ENCODE measurements at places on chromosomes 4 and X. TPM values are rescaled to one million over a fixed set of nuclear protein-coding genes. Genes with fewer than 3 reads are reported as not detected.

RAB33A gene
- total RNA-seq: 0.23 TPM

KLHL8 gene
- 10.9 TPM for total RNA-seq

CPZ gene
- 1.8 TPM for total RNA-seq

NXF2 gene
- not detected for total RNA-seq

CDKL5 gene
- total RNA-seq: 5.2 TPM

ADH1A gene
- total RNA-seq: 0.99 TPM

HHIP gene
- under 0.01 TPM for total RNA-seq

SHROOM3 gene
- total RNA-seq: 44.4 TPM

SHISA3 gene
- 21.0 TPM for total RNA-seq

ACE2 gene
- 5.0 TPM for total RNA-seq

GRCh38 chr4:33626221-33626620 lies 2618.1 kb downstream of the ARAP2 start:
- no peak for DNase-seq

DNA sequence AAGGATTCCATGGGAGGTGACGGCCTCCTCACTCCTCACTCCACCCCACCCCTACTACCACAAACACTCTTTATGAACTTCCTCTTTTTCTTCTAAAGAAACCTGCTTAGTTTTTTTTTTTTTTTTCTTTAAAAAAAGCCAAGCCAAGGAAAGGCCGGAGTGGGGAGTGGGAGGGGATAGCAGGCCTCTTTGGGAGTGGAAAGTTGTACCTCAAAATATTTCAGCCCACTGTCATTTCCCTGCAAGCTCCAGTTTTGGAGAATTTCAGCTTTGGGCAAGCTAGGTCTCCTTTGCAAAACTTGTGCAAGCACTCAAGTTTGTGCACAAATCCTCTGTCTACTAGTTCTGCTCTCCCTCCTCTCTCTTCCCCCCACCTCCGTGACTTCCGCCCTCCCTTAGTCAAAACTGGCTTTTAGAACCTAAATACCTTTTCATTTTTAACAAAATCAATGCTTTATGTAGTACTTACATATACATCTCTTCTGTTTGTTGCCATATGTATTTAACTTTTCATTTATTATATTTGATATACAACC lies 512 bp upstream of the ANTXR2 start:
- no peak for DNase-seq

DNA sequence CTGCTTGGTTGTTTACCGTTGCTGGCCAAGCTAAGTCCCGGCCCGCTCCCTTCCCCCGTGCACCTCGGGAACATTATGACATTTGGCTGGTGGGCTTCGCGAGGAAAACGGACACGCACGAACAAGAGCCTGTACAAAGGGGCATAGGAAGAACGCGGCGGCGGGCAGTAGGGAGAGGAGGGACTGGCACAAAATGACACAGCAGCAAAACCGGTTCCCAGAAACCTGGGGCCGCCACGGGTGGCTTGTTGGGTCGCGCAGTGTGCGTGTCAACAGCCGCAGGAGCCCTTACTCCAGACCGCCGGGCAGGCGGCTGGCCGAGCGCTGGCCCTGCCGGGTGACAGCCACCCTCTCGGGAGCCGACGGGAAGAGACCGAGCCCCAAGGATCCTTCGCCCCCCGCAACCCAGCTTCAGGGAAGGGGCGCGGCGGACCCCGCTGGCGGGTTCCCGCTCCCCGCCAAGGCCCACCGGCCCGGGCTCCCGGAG lies 1.6 kb upstream of the LIN54 start:
- no peak for DNase-seq

DNA sequence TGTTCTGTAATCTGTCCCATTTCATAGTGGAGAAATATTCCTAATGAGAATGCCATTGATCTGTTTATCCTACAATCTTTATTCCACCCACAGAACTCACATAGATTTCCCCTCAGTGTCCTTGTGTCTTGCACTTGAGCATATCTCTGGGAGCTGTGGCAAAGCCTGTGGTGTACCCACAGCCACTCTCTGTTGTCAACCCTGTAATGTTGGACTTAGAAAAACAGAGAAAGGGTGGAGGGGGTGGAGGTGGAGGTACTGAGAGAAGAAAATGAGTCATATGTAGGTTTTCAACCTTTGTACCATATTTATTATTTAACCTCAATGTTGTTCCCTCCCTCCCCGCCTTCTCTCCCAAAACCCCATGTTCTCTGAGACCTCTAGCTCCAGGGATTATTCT lies 46.9 kb upstream of the TLL1 start:
- DNase-seq: no peak

DNA sequence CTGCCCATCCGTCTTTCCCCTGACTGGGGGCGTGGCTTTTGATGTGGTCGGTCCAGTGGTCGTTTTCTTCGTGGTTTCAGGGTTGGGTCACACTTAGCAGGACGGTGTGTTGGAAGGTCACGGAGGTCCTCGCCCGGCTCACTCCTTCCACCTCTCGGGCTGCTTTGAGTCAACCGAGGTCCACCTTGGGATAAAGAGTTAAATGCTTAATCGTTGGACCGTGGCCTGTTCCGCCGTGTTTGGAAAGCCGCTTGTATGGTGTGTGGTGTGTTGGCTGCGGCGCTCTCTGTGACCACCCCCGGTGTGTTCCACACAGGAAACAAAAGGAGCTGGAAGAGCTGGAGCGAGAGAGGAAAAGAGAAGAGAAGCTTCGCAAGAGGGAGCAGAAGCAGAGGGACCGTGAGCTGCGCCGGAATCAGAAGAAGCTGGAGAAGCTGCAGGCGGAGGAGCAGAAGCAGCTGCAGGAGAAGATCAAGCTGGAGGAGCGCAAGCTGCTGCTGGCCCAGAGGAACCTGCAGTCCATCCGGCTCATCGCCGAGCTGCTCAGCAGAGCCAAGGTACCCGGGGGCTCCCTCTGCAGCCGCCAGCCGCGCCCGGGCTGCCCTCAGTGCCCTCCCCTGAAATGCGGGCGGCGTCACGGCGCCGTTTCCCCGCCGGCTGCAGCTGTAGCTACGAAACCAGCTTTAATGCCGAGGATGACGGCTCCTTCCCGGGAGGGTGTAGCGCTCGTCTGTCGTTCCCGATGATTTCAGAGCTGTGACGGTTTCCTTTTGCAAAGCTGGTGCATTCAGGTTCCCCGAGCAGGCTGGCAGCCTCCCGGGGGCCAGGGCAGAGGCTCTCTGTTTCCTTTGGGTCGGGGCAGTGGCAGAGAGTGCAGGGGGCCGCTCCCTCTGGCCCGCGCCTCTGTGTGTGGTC lies 7.7 kb downstream of the AKAP17A start:
- no peak for DNase-seq

DNA sequence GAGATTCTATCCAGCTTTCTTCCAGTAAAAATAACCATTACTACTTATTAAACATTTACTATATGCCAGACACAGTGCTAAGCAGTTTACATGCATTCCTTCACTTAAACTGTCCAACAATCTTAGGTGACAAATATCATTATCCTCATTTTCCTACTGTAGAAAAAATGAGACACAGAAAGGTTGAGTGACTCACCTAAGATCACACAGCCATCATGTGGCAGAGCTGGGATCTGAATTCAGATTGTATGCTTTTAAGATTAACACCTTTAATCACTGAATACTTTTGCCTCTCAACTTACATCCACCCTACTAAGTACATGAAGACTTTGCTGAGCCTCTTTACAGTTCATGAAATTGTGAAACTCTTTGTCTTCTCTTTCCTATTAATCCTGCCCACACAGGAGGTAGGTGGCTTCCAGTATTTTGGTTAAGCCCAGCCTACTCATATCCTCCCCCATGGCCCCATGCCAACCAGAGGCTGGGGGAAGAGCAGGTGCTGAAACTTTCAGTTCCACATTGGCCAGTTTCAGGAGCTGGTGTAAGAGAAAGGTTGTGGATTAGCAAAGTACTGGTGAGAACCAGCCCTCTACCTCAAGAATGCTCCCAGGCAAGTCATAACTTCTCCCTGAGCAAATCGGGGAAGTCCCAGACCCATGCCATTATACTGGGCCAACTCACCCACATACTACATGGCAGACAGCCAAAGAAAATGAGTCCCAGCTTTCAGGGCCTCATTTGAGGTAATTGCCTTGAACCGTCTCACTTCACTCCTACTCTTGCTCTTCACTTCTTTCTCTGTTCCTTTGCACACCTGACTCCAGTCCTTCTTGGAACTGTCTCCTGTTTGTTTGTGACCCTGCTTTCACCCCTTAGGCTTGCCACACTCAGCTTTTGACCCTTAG lies 211.1 kb downstream of the GUCY2F start:
- no peak for DNase-seq

- no peak for DNase-seq
Observed at GRCh38 chrX:138775517-138775916, 64.0 kb upstream of the FGF13 start.

- no peak for DNase-seq
Observed at GRCh38 chr4:147430111-147430510, 50.8 kb upstream of the EDNRA start.

- no peak for DNase-seq
Observed at GRCh38 chr4:86582410-86582809, 11.7 kb upstream of the PTPN13 start.

DNA sequence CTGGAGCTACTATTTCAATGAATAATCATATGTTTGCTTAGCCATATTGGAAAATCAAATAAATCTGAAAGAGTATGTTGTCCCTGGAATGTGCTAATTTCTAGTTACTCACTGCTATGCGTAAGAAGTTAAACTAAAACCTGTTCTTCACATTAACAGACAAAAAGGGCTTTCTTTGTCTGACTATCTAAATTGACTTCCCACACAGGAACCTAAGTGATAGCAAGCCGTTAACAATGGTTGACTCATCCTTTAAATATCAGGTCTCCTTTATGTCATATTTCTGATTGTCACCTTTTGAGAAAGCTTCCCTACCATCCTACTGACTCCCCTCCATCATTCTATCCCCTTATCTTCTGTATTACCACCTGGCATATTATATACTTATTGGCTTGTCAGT lies 81.4 kb downstream of the AMELX start:
- DNase-seq: no peak

- no peak for DNase-seq
Observed at GRCh38 chrX:77446908-77447652, at the start of gene FGF16. Gene FGF16, plus strand, starts transcription at chrX:77447389. Its CDS starts 286 bp downstream, at chrX:77447675.

- no peak for DNase-seq
Observed at GRCh38 chr4:42342459-42342858, 54.8 kb upstream of the SHISA3 start.

DNA sequence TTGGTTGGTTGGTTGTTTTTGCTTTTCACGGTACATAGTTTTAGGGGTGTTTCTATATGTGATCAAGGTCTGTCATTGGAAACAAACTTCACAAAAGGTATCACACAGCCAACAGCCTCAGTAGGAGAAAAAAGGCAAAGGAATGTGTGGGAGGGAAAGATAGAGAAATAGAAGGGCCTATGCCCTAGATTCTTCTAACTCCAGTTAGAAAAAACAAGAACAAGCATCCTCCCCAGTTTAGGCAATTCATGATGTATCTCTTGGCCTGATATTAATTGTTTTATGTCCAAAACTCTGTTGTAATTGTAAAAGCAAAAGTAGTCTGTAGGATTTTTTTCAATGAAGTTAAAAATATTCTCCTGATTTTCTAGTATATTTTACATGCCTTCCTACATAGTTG lies 192.4 kb upstream of the EDNRA start:
- DNase-seq: no peak

DNA sequence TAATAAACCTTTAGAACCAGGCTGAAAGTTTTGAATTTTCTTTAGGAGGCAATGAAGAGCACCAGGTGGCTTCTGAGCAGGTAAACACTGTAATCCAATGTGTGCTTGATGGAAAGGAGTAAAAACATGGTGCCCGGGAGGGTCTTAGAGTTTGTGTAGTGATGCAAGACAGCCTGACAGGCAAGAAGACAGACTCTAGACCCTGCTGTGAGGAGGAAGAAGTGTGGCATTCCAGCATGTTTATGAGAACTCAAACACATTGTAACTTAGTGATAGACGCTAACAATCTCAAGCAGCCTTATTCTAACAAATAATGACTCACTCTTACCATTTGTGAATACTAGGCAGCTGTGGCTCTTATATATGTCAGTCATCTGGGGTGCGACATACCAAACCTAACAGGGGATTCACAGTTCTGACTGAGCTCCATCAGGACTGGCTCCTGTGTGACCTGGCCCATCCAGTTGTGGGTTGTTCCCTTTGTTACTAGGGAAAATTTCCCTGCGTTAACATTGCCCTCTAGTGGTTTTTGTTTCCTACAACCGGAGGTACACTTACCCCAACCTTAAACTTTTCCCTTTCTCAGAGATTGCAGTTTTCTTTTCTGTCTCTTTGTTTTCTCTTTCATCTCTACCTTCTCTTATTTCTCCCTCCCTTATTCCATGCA lies 53.8 kb downstream of the VSIG4 start:
- no peak for DNase-seq

GRCh38 chr4:155769090-155769489 lies 10.3 kb downstream of the GUCY1B1 start:
- DNase-seq: no peak

GRCh38 chrX:111047575-111047974 lies 48.4 kb upstream of the PAK3 start:
- DNase-seq: no peak

DNA sequence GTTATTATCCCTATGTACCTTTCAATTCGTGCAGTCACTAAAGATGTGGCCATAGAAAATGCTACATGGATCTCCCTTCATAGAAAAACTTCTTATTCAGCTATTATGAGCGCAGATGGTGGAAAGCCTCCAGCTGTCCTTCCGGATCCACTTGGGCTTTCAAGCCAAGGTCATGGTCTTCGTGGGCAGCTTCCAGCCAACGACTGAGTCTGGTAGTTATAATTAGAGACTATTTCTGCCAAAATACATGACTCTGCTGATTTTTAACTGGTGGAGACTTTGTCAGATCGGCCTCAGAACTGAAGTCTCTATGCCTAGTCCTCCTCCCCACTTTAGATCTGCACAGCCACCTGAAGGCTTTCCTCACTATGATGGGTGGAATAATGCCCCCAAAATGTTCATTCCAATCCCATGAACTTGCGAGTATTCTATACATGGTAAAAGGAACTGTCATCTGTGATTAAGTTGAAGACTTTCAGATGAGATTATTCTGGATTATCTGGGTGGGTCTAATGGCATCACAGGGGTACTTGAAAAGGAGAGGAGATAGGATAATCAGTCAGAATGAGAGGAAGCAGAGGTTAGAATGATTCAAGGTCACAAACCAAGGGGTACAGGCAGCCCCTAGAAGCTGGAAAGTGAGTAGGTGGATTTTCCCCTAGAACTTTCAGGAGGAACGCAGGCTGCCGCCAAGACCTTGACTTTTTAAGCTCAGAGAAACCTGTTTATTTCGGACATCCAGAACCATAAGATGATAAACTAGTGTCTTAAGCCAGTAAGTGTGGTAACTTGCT lies 171.1 kb upstream of the CXCL13 start:
- DNase-seq: no peak

DNA sequence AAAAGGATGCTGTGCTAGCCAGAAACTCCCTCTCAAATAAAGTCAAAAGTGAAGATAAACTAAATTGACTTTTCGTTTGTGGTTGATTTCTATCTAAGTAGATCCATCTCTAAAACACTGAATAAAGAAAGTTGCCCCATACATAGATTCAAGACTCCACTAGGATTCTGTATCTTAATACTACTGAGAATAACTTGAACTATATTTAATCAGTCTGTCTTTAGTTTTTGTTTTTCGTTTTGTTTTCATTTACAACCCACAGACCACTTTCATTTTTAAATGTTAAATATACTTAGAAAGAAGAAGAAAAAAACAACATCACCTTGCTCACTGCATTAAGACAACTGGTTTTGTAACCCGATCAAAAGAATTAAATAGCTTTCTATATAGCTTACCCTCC lies 655.0 kb downstream of the RPA4 start:
- no peak for DNase-seq

GRCh38 chr4:28490669-28491068 lies 1630.0 kb downstream of the STIM2 start:
- DNase-seq: no peak
